ENCODE measurements at places on chromosomes 4 and X.
A peak's percentile ranks its signal among the peaks of the same experiment; 100 is the strongest.

GRCh38 chr4:62168681-62169080 is 968.6 kb downstream of the ADGRL3 start:
- no peak for DNase-seq

- DNase-seq = no peak
Measured at GRCh38 chrX:129782706-129783105, 3.0 kb downstream of the SASH3 start.

DNA sequence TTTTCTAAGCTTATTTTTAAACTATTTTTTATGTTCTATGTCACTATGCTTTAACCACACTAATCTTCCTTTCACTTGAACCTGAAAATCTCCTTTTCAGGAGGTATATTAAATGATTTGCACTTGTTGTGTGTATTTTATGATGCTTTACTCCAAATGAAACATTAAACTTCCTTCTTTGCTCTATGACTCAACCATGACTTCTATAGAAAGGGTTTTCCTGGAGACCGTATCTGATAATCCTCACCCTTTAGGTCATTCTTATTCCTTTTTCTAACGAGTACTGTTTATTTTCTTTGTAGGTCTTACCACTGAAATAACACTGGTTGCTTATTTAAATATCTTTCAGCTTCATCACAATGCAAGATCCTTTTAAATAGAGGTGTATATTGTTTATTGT is 1163.2 kb downstream of the PCDH18 start:
- no peak for DNase-seq

GRCh38 chrX:94908171-94908570 is 1234.2 kb downstream of the FAM133A start:
- DNase-seq = no peak

GRCh38 chrX:19177721-19178120 is 55.5 kb upstream of the ADGRG2 start:
- no peak for DNase-seq

DNA sequence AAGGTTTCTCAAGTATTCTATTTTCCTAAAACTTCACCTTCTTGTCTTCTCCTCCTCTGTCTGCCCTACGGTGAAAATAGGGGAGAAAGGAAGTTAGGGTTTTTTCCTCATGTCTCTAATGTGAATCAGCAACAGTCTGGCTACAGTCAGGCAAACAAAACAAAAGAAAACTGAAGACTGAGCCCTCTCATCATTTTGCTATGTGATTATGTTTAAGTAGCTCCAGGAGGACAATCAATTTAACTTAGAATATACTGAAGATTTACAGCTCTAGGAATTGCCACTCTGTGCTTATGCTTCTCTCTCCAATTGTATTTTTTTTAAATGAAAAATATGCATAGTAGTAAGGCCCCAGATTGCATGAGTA is 316.2 kb downstream of the GPAT3 start:
- peak; percentile 30 for DNase-seq

DNA sequence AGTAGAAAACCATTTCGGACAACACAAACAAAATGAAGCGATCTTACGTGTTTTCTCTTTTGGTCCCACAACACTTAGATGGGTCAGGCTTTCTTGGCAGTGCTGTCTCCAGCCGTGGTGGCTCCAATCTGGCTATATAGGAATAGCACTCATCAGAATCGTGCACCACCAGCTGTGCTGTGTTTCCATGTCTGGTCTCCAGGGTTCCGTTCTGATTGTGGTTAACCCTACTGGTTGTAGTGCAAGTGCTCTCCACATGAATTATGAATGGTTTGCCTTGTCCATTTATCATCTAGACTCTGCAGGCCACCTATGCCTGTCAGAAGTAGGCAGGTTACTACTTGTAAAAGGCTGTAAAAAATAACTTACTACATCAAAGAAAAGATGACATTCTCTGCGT is 536.3 kb downstream of the IQCM start:
- DNase-seq = no peak

DNA sequence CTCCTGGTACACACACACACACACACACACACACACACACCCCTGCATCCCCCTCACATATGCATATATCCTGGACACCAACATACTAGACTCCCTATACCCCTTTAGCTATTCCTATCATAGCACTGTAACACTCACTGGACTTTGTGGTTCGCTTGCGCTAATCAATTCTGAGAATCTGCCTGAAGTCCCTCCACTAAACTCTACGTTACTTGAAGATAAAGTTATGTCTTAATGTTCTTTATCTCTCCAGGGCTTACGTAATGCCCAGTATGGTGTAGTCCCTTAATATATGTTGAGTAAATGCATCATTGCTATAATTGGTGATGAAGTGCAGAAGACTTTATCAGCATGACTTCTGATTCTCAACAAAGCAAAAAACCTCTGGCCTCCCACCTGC is 32.3 kb downstream of the PTCHD1 start:
- no peak for DNase-seq

DNA sequence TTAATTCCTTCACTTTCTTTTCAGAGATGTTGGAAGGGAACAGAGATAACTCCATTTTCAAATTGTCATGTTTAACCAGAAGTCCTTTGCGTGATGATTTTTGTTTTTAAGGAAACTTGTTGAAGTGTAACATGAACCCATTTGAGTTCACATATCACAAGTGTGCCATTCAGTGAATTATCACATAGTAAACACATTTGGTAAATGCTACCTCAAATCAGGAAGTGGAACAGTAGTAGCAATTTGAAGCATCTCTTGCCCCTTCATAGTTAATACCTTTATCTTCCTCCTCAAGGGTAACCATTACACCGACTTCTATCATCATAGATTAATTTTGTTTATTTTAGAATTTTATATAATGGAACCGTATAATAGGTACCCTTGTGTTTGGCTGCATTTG is 35.8 kb downstream of the KDM6A start:
- DNase-seq = no peak

- no peak for DNase-seq
Measured at GRCh38 chr4:14299166-14299565, 671.6 kb upstream of the BOD1L1 start.

- peak; percentile 29 for DNase-seq
Measured at GRCh38 chr4:120071192-120071795, 4.6 kb upstream of the MAD2L1 start.

GRCh38 chr4:139624441-139625092 is 41.1 kb upstream of the MGST2 start:
- DNase-seq = no peak

- no peak for DNase-seq
Measured at GRCh38 chrX:129997086-129997485, 14.7 kb downstream of the BCORL1 start.

DNA sequence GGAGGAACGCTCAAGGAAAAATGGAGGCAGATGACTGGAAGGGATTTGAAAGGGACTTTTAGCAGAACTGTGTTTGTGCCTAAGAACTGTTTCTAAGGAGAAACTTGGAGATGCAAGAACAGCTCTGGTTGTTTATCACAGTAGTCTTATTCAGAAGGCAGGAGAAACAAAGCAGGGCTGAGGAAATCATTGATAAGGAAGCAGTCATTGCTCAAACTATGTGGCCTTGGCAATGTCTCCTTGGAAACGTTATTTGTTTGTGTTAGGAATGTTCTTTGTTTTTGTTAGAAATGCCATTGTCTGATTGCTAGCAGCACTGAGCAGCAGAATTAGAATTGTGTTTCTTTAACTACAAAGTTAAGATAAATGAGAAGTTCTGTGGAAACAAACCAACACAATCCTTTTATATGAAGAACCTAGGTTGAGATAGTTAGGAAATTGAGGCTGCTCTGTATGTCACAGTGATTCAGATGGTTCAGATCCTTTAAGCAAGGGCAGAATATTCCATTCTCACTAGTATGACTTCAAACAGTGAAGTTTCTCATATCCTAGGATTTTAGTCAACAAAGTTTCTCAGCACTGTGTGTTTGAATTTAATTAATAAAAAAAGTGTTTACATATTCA is 1191.3 kb upstream of the IGFBP7 start:
- DNase-seq = no peak

GRCh38 chrX:31038575-31039326 is 33.1 kb downstream of the FTHL17 start:
- peak; percentile 29 for DNase-seq

- no peak for DNase-seq
Measured at GRCh38 chr4:128556756-128557155, 252.7 kb upstream of the JADE1 start.

DNA sequence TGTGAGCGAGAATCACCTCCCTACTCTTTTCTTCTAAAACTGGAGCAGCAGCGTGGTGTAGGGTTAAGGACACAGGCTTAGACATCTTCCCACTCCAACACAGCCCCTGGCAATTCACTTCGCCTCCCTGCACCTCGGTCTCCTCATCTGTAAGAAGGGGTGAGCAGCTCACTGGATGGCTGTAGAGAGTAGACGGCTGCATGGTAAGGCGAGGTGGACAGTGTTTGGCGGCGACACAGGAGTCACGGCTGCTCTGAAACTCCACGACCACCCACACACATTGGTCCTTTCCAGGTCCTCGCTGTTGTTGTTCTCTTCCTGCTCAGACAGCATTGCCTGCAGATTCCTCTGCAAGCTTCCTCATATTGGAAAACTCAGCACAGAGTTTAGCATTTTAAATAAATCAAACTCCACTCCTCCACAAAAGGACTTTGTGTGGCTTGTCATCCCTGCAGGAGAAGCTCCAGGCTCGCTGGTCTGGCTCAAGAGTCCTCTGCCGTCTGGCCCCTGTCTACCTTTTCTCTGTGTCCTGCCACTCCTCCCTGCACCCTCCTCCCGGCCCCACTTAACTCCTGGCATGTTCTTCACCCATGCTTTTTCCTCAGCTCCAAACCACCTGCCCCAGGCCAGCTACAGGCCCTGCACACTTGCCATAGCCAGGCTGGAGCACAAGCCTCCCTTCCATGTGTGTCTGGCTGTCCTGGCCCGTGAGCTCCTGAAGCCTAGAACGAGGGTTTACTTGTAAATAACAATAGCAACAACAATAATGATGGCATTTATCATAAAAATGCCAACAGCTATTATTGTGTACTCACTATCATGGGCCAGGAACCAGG is 41.3 kb upstream of the CRMP1 start:
- no peak for DNase-seq

- DNase-seq = no peak
Measured at GRCh38 chrX:9518051-9518450, 53.2 kb downstream of the TBL1X start.

DNA sequence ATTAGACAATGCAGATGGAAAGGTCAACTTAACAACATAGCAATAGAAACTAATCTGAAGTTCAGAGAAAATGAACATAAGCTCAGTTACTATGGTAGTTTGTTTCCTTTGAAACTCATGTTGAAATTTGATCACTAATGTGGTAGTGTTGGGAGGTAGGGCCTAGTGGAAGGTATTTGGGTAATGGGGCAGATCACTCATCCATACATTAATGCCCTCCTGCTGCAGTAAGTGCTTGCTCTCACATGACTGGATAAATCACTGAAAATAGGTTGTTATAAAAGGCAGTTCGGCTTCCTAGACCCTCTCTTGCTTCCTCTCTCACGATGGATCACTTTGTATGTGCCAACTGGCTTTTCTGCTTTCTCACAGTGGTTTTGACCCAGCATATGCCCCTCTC is 567.4 kb upstream of the GALNT7 start:
- DNase-seq = no peak

DNA sequence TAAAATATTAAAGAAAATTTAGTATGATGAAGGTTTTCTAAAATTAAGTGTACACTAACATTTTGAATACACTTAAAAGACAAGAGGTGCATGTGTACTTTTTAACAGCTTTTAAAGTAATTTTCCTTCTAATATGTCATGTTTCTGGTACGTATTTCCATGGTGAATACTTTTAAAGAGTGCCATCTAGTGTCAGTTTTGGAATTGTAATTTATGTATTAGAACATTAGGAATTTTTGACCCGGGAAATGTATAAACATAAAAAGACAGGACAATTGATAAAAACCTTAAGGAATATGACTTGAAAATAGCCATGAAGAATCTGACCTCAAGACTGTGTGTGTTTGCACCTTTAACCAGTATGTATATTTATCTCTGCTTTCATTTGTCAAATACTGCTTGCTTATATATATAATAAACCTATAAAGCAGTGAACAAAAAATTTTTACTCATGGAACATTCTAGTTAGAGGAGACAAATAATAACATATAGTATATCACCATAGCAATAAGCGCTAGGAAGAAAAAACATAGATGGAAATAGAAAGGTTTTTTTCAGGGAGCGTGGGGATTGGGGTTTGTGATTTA is 7.2 kb downstream of the GSTCD start:
- peak; percentile 42 for DNase-seq

GRCh38 chr4:120561648-120562047 is 360.9 kb downstream of the PRDM5 start:
- DNase-seq = no peak

- DNase-seq = no peak
Measured at GRCh38 chr4:115234405-115235093, 121.1 kb upstream of the NDST4 start.

GRCh38 chr4:766559-767283 is 59.2 kb downstream of the CPLX1 start:
- no peak for DNase-seq

DNA sequence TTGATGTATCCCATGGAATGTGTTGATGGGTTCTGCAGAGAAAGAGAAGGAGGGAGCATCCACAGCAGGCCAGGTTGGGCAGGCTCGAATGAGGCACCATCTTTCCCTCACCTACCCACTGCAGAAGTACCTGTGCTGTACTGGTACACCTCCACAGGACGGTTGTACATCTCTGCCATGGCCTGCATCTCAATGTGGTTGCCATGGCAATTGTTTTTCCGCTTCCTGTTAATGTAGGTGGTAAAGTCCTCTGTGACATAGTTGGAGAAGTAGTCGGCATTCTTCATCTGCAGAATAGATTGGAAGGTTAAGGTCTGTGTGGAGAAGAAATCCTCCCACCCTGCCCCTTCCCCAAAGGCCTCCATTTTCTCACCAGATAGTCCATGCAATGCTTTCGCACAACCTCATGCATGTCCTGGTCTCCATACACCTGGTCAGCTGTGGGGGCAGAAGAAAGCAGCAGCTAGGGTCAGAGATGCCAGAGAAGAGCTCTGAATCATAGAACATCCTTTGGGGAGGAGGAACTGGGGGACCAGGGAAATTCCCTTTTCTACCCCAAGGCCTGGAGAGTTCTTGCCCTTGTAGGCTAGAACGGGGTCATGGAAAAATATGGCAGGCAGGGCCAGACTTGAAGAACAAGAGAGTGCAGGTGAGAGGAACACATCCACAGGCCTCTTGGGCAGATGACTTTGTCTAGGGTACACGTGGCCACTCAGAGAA is 15.9 kb upstream of the PIM2 start:
- no peak for DNase-seq

GRCh38 chr4:112311516-112311915 is 14.3 kb downstream of the ALPK1 start:
- DNase-seq = no peak

DNA sequence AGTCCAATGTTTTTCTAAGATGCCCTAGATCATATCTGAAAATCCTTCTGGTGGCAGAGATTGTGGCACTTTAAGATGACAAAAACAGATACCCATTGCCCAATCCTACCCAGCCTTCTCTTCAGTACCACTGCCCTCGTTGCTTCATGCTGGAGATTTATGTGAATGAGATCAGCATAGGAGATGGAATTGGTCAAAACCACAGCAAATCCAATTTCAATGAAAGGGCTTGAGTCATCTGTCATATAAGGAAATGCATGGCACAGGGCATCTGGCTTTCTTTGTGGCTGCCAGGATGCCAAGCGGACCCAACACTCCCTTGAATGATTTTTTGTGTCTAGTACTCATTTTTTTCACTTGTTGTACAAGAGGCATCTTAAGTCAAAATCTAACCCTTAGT is 16.8 kb downstream of the AFF2 start:
- no peak for DNase-seq

GRCh38 chr4:80874979-80875378 is 155.5 kb upstream of the BMP3 start:
- DNase-seq = no peak

GRCh38 chr4:88101165-88101564 is 57.3 kb downstream of the ABCG2 start:
- no peak for DNase-seq

- DNase-seq = no peak
Measured at GRCh38 chr4:98094118-98094517, 49.2 kb downstream of the STPG2 start.
